ENCODE measurements at places on chromosomes 3 and 15.

- no peak for DNase-seq
These were observed 56.2 kb downstream of the ARHGEF26 start for GRCh38 chr3:154177406-154177805.

DNA sequence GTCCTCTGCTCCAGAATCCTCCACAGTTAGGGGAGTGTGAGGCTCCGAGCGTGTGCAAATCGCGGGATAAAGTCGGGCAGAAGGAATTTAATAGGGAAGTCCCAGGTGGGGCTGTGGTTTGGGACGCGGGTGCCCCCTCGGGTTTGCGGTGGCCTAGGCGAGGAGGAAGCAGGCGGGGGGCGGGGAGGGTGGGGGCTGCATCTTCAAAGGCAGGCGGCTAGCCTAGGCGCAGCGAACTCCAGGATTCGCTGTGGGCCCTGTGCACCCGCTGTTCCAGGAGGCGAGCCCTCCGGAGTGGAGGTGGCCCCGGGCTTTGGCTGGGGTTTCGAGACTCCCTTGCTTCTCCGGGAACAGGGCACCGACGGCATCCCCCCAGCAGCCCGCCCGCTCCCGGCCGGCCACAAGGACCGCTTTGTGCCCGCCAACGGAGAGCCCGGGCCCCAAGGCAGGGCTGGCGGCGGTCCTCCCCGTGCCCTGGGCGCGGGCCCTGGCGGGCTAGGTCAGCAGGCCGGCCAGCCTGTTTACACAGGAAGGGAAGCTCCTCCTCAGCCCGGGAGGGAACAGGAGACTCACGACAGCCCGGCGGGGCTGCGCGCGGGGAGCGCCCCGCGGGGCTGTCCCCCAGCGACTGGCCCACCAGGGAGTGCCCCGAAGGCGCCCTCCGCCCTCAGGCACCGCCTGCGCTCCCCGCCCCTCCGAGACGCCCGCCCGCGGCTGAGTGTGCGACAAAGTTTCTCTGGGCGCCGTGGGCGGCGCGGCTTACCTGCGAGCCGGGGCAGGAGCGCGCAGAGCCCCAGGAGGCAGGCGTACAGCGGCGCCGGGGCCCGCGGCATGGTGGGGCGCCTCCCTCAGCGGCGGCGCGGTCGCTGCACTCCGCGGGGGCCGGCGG is 753 bp downstream of the ITGB5 start:
- peak; percentile 52 for DNase-seq

- DNase-seq = no peak
These were observed 3.9 kb downstream of the GRK7 start for GRCh38 chr3:141767066-141767465.

GRCh38 chr3:53493963-53494791 is at the start of gene CACNA1D:
Gene CACNA1D, plus strand, starts transcription at chr3:53494611. Its CDS starts 556 bp downstream, at chr3:53495167.
- no peak for DNase-seq

DNA sequence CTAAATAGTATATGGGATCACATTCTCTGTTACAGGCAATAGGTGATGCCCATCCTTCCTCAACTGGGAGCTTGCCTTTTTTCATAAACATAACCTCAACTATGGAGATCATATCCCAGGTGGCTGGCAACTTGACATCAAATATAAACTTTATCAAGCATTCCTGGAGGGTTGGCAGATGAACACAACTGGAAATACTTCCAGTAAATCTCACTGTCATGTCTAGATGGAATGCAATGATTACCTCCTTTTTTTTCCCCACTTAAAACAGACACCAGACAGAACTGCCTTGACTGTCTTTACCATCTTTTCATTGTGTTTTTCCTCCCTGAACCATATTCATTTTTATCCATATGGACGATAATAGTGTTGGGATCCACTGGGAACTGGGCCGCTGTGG is 43.1 kb upstream of the PFN2 start:
- DNase-seq = no peak

- DNase-seq = no peak
These were observed 290.7 kb downstream of the CHST2 start for GRCh38 chr3:143410259-143410658.

DNA sequence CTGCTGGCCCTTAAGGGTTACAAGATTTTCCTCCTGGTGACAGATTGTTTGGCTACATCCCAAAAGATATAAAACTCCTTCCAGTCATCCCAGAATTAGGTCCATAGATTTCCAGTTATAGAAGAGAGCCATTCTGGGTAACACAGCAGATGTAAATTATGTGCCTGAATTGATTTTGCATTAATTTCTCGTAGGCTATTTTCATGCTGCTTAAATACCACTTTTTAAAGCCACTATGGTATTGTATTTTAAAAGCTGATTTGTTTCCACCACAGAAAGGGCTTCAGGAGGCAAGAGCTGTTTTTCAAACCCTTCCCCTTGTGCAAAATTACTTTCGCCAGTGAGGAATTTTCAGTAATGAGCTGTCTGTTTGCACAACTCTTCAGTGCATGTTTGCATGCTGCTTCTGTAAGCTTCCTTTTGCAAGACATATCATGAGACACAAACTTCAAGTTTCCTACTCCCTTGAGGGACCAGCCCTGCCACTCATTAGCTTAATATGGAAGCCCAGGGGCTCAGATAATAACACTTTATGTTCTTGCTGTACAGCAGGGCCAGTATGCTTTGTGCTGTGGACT is 105.4 kb upstream of the TNIK start:
- DNase-seq = no peak

GRCh38 chr3:32423956-32424557 is 32.4 kb downstream of the CMTM7 start:
- DNase-seq = no peak

GRCh38 chr15:62816342-62817069 is 226.0 kb upstream of the TPM1 start:
- DNase-seq = no peak

GRCh38 chr3:8607234-8608040 is 37.2 kb downstream of the SSUH2 start:
- DNase-seq = peak; percentile 25

DNA sequence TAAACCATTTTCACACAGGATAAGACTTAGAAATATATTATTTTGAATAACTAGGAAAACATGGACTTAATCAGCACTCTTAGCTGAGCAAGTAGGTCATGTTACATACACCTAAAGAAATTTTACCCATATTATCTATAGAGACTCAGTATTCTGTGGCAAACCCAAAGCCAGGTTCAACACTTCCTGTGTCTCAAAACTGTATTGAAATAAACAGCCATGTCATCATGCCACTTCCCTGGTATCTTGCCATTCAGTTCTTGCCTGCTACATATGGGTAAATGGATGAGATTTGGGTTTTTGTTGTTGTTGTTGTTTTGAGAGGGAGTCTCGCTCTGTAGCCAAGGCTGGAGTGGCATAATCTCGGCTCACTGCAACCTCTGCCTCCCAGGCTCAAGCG is 141.5 kb upstream of the PLXND1 start:
- no peak for DNase-seq

DNA sequence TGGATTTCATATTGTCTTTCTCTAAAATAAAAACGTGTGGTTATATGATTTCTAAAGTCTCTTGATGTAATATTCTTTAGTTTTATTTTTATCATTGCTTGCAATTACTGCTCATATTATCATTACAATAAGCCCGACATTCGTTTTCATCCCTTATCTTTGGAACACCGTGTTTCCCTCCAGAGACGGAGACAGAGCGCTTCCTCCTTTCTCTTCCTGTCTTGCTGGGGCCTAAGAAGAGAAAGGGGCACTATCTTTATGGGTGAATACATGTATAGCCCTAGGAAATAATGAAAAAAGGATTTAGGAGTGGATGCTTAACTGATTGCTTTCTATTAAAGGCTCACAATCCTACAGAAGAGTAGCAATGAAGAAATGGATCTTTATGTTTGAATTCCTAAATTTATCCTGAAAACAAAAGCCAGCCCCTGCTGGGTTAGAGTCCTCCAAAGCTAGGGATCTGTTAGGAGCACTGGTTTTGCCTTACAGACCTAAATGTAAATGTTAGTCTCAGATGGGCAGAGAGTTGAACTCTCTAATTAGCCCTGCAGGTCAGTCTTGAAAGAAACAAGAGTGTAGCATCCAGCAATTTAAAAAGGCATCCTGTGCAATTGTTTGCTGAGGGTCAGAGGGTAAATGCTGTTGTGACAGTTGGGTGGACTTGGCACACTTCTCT is 145.1 kb downstream of the TP63 start:
- no peak for DNase-seq

GRCh38 chr15:41928637-41929620 is 35.1 kb upstream of the SPTBN5 start:
- peak; percentile 56 for DNase-seq

DNA sequence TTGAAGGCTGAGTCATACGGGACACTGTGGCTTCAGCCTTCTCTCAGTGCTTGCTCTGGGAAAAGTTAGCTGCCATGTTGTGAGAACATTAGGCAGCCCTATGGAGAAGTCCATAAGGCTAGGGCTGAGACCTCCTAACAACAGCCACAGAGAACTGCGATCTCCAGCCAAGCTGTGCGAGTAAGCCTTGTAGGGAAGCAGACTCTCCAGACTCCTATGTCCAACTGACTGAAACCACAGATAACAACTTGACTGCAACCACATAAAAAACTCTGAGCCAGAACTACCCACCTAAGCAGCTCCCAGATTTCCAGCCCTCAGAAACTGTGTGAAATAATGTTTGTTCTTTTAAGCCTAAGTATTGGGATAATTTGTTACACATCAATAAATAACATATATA is 40.7 kb downstream of the DENND6A start:
- no peak for DNase-seq

DNA sequence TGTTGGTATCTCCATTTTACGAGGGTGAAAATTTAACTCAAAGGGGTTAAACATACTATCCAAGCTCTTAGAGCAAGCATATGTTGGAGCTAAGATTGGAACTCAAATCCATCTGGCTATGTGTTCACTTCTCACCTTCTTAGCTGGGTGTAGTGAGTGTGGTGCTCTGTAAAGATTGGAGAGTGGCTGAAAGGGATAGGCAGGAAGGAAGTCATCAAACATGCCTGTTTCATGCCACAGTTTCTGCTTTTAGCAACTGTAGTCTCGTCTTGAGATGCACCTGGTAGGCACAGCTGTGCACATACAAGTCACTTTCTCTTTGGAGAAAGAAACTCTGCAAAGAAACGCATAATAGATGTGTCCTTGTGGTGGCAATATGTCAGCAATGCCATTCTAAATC is 189.1 kb upstream of the MDFIC2 start:
- no peak for DNase-seq

GRCh38 chr3:100650651-100651619 is 41.5 kb downstream of the ADGRG7 start:
- peak; percentile 16 for DNase-seq

DNA sequence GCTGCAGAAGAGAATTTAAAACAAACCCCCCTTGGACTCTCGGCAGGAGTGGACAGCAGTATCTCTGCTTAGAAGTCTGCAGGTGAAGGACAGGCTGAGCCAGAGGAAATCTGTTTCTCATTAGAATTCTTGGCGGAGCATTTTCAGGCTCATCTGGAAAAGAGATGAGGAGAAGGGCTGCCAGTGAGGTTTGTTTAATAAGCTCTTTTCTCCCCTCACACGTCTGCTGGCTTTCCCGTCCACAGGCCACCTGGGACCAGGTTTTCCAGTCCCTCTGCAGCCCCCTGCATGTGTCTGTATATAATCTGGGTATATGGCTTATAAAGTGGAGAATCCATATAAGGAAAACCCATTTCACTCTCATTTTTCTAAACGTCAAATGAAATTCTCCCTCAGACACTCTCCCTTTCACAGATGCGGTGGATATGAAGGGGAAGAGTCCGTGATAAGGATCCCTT is 155.4 kb upstream of the TPM1 start:
- DNase-seq = no peak

DNA sequence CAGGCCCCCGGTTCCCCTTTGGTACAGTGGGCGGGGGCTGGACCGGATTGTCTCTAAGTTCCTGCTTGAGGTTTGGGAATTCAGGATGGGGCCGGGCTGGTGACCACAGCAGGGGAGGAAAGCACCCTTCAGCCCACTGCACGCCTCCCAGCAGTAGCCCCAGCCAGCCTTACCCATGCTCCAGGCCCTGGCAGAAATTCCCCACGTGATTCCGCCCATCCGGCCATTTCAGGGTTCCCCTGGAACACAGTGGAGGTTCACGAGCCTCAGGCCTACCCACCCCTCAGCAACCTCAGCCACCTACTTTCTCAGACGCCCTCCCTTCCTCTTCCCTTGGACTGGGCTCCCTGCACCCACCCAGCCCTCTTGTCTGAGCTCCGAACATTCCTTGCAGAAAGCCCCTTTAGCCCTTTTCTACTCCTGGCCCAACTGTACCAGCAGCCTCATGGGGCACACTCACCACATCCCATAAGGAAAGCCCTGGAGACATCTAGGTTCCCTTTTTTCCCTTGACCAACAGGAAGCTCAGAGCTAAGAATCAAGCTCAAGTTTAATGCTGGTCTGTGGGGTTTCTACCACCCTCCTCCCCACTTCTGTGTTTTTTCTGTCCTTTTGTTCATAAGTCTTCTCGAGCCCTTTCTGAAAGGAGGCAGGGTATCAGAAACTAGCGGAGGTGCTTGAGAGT is 11.5 kb downstream of the ALS2CL start:
- DNase-seq = no peak

DNA sequence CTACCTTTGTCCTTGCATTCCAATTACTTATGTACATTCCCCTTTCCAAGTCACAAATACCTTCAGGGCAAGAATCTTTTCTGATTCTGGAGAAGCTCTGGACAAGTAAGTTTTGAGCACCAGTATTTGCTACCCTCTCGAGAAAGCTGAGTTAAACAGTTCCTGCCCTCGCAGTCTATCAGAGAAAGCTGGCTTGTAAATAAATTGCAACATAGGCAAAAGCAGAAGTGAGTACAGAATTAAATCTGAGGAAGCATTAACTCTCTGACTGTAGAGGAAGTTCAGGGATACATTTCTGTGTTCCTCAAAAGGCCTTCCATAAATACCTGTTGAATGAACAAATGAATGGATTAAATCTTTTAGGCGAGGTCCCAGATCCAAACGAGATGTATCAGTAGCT is 1.2 kb downstream of the OSBPL11 start:
- DNase-seq = no peak

- DNase-seq = no peak
These were observed 154.4 kb upstream of the HES1 start for GRCh38 chr3:193981504-193981903.

- no peak for DNase-seq
These were observed 8.6 kb upstream of the IL20RB start for GRCh38 chr3:136949146-136949545.

- no peak for DNase-seq
These were observed 17.4 kb downstream of the ABTB1 start for GRCh38 chr3:127690106-127690505.

GRCh38 chr15:74808078-74808839 is 4.4 kb upstream of the LMAN1L start:
- DNase-seq = no peak

DNA sequence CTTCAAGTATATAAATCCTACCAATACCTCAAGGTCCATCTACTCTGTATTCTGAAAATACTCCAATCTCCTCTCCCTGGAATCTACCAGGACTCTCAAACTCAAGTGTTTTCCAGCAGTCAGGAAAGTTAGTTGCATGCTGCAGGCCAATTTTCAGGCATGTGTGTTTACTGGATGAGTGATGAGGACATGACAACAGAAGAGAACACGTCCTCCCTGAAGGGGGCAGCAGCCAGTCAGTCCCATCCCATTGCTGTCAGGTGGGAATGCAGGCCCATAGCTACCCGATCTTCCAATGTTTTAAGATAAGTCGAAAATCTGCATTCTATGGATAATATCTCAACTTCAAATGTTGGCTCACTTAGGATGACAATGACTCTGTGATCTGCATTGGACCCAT is 496.2 kb downstream of the FHIT start:
- peak; percentile 0 for DNase-seq
